Osteocyte (in vitro differentiated cells): ENCODE measurements at places on chromosomes 1 and 21. TPM values are rescaled to one million over a fixed set of nuclear protein-coding genes. Genes with fewer than 3 reads are reported as not detected.

- no peak for DNase-seq
Observed at GRCh38 chr1:160204526-160205241, 500 bp upstream of the PEA15 start.

DNA sequence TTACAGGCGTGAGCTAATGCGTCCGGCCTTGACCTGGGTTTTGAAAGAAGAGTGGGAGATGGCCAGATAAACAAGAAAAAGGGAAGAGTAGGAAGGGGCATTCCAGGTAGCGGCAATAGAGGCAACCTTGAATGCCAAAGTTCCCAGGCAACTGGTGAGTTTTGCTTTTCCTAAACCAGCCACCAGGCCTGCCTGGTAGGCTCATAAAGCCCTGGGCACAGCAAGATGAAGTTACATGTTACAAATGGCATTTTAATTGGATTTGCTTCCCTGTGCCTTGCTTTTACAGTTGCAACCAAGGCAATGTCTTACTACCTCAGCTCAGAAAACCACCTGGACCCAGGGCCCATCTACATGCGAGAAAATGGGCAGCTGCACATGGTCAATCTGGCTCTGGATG lies 5.5 kb downstream of the LRRC42 start:
- DNase-seq: no peak

The TDRD10 gene
- not detected in 2 replicates for total RNA-seq

The FAM167B gene
- 2.7 and 2.8 TPM in 2 replicates for total RNA-seq

The SPRR2E gene
- total RNA-seq: not detected in 2 replicates

DNA sequence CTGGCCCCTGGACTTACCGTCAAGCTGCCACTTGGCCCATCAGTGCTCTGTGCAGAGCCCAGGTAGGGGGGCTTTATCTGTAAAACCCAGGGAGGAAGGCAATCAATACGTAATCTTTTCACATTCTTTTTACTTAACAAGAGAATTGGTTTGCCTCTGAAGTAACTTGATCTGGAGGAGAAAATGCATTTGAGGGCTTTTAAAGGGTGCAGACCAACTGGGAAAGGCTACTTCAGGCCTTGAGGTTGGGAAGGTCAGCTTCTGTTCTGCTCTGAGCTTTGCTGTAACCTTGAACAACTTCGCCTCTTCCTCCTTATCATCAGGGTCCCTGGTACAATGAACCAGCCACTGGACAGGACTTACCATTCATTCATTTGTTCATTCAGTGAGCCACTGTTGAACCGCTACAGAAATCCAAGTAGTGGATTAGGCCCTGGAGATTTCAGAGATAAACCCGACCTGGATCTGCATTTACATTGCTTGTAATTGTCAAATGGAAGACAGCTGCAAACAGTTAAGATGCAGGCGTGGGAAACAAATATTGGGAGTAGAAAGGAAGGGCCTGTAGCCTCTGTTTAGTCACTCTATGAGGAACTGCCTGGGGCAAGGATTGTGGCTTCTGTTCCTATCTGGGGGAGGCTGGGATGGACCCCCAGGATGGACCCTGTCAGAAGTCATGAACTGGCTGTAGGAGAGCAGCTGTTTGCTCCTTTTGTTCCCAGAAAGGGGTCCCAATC lies 90.9 kb downstream of the MAN1C1 start:
- DNase-seq: no peak

- DNase-seq: no peak
Observed at GRCh38 chr1:114130213-114130612, 23.5 kb downstream of the SYT6 start.

GRCh38 chr1:241813768-241814320 lies 34.2 kb upstream of the EXO1 start:
- no peak for DNase-seq

DNA sequence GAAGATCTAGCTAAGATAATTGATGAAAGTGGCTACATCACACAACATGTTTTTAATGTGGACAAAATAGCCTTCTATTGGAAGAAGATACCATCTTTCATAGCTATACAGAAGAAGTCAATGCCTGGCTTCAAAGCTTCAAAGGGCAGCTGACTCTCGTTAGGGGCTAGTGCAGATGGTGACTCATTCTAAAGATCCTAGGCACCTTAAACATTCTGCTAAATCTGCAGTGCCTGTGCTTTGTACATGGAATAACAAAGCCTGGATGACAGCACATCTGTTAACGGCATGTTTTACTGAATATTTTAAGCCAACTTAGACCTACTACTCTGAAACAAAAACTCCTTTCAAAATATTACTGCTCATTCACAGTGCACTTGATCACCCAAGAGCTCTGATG lies 65.6 kb upstream of the USP24 start:
- no peak for DNase-seq

DNA sequence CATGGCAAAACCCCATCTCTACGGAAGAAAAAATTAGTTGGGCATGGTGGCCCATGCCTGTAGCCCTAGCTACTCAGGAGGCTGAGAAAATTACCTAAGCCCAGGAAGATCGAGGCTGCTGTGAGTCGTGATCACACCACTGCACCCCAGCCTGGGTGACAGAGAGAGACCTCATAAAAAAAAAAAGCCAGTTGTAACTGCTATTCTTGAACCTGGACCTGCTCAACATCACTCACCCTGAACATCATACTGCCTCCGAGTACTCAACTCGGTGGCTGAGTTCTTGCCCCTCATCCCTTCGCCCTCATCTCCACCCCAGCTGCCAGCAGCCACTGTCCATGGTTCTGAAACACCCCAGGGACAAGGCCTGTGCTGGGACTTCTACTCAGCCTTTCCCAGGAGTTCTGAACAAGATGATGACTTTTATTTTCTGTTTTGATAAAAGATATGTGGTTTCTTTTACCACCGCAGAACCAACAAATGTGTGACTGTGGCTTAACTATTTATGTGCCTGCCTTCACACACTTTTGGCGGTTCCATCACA lies 5.4 kb upstream of the DISP3 start:
- DNase-seq: no peak
